AG10803 (cell line): ENCODE measurements at places on chromosomes 2 and 18.

GRCh38 chr2:150486539-150487484 lies 655 bp downstream of the RND3 start:
- DNase-seq, result no peak

- DNase-seq, result no peak
Observed at GRCh38 chr2:15714002-15714401, 122.3 kb downstream of the DDX1 start.

- DNase-seq, result peak; percentile 38
Observed at GRCh38 chr2:75523313-75524275, 37.1 kb downstream of the EVA1A start.

- DNase-seq, result no peak
Observed at GRCh38 chr18:6273423-6273822, 141.3 kb downstream of the L3MBTL4 start.

DNA sequence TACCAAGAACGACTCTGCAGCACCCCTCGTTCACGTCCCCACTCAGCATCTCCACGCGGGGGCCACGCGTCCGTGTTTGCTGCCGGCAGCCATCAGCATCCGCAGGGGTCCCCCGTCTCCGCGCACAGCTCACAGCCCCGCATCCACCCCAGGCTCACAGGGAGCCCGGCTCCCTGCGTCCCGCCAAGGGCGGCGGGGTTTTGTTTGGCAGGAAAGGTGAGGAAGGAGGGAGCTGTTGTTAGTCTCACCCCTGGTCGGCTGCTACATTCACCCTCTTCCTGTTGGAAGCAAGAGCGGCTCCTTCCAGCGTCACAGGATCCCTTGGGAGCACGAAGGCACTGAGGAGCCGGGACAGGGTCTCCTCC lies 131.0 kb upstream of the CTDP1 start:
- no peak for DNase-seq

GRCh38 chr2:127482031-127482430 lies 44.3 kb downstream of the IWS1 start:
- DNase-seq, result no peak

GRCh38 chr2:181787310-181788048 lies 104.1 kb upstream of the ITPRID2 start:
- no peak for DNase-seq

GRCh38 chr2:66264354-66264753 lies 170.6 kb upstream of the MEIS1 start:
- no peak for DNase-seq

DNA sequence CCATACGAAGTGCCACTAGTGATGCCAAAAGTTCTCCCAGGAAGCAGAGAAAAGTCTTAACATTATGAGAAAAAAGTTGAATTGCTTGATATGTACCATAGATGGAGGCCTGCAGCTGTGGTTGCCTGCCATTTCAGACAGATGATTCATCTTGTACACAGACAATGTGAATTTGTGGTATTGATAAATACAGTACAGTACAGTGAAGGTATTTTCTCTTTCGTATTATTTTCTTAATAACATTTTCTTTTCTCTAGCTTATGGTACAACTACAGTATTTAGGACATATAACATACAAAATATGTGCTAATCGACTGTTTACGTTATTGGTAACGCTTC lies 33.6 kb upstream of the VWC2L start:
- no peak for DNase-seq

GRCh38 chr2:38565333-38565732 lies 37.4 kb downstream of the HNRNPLL start:
- no peak for DNase-seq

DNA sequence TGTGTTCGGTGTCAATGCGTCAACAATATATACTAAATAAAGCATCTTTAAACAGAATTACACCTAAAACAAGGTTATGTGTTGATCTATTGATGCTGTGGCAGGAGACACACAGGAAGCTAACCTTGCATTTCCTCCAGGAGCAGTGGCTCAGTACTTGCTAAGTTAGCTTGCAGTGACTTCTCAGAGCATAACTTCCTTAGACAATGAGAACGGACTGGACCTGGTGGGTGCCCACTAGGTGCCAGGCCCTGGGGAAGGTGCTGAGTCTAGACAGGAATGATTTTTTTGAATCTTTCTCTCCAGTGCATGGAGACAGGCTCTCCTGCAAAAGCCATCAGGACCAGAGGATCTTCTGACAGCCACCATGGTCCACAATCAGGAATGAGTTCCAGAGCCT lies 73.8 kb upstream of the MGAT4A start:
- no peak for DNase-seq

- DNase-seq, result peak; percentile 85
Observed at GRCh38 chr2:55156326-55156725, 75.8 kb downstream of the CLHC1 start.

GRCh38 chr2:109064660-109065390 lies 64.2 kb upstream of the SH3RF3 start:
- no peak for DNase-seq

DNA sequence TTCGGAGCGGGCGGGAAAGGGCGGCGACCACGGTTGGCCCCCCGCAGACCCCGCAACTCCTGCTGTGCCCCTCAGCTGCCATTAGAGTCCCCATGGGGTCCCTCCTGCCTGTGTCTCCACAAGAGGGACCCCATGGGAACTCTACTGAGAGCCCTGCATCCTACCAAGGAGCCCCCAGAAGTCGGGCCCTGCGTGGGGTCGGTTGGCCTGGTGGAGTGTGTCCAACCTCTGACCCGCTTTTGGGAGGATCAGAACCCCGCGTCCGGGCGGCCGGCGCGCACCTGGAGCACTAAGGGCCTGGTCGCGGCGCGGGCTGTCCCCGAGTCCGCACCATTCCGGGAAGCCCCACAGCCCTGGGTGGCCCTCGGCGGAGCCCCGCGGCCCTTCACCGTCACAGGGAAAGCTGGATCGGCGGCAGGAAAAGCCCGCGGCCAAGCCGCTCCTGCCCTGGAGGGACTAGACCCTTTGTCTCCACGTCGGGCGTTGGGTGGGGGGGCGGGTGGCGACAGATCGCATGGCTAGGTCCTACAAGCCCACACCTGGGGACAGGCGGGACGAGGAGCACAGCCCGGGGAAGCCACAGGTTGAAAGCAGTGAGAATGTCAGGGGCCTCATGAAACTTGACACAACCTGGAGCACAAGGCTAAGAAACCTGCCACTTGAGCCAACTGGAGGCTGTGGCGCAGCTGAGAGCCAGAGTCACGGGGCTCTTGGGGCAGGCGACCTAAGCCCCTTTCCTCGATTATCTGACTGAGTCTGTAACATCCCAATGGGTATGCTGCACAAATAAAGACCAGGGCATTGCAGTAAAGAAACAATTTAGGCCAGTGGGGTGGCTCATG lies 11.2 kb upstream of the CXXC1 start:
- no peak for DNase-seq

DNA sequence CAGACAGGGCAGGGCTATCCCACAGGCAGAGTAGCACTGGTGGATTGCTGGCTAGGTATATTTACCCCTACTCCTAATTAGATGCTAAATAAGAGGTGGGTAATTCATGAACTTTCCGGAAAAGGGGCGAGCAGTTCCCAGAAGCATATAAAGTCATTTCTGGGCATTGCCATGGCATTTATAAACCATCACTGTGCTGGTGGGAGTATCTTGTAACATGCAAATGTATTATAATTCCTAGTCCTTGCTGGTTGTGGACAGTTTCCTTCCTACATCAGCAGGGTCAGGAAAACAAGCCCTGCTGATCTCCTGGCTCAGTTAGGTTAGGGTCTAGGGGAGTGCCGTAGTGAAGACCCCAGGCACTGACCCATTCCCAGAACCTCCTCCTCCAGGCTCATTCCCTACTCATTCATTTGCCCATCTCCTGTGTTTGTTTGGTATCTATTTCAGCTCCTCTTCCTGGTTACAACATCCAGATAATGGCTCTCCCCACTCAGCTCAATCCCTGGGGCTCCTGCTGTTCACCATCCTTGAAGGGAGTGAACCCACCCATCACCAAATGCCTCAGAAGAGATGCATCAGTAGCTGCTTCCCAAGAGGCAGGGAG lies 282.7 kb downstream of the SRBD1 start:
- DNase-seq, result no peak

- no peak for DNase-seq
Observed at GRCh38 chr2:161147856-161148255, 12.4 kb upstream of the TANK start.

- DNase-seq, result peak; percentile 36
Observed at GRCh38 chr2:1769703-1770422, 25.5 kb upstream of the PXDN start.

- DNase-seq, result peak; percentile 69
Observed at GRCh38 chr18:498931-499775, 1.3 kb downstream of the COLEC12 start.

DNA sequence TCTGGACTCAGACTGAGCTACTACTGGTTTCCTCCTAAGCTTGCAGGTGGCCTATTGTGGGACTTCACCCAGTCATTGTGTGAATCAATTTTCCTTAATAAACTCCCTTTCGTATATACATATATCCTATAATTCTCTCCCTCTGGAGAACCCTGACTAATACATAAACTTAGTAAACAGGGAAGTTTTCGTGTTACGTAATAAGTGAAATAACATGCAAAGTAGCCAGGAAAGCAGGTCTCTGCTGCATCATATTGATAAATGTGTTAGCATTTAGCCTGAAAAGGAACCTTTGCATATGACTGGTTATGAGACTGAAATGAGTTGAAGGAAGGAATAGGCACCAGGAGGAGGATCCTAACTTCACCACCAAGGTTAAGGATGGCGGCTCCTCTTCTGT lies 527.2 kb upstream of the FAM98A start:
- no peak for DNase-seq

DNA sequence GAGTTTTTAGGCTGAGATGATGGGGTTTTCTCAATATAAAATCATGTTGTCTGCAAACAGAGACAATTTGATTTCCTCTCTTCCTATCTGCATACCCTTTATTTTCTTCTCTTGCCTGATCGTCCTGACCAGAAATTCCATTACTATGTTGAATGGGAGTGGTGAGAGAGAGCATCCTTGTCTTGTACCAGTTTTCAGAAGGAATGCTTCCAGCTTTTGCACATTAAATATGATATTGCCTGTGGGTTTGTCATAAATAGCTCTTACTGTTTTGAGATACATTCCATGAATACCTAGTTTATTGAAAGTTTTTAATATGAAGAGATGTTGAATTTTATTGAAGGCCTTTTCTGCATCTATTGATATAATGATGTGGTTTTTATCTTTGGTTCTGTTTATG lies 181.8 kb downstream of the GBX2 start:
- no peak for DNase-seq

- DNase-seq, result no peak
Observed at GRCh38 chr18:62085756-62086155, 101.1 kb downstream of the PIGN start.

- peak; percentile 95 for DNase-seq
Observed at GRCh38 chr18:8615397-8616027, 6.3 kb downstream of the RAB12 start.

DNA sequence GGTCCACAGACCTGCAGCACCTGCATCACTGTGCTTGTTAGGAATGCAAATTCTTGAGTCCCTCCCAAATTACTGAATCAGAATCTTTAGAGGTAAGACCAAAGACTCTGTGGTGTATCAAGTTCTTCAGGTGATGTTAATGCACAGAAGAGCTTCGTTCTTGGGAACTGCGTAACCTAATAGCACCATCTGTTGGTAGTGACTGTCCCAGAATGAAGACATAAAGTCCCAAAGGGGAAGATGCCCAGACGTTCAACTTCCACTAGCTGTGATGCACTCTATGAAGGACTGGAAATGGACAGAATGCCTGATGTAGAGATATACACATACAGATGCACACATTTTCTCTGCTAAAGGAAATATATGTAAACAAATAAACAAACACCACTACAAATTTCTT lies 576.0 kb downstream of the LRP1B start:
- peak; percentile 37 for DNase-seq

DNA sequence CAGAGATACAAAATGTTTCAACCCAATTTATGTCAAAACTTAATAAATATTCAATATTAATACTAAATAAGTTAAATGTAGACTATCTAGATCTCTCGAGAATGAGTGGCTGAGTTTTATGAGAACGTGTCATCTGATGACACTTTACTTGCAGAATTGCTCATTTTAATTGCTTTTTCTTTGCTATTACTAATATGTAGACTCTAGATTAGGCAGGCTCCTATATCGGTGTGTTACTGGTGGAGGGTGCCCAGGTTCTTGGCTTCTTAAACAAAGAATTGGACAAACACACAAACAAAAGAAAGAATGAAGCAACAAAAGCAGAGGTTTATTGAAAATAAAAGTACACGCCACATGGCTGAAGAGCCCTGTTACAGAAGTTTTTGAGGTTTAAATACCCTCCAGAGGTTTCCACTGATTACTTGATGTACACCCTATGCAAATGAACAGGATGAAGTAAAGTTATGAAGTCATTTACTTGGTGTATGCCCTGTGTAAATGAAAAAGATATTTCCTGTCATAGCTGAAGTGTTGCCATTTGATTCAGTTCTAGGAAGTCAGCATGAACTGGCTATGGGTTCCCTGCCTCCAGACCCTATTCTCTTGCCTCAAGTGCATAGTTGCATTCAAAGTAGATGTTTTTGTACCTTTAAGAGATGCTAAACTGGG lies 122.9 kb upstream of the ITGA4 start:
- DNase-seq, result no peak

GRCh38 chr18:62637807-62638687 lies 77.3 kb upstream of the PHLPP1 start:
- DNase-seq, result no peak

DNA sequence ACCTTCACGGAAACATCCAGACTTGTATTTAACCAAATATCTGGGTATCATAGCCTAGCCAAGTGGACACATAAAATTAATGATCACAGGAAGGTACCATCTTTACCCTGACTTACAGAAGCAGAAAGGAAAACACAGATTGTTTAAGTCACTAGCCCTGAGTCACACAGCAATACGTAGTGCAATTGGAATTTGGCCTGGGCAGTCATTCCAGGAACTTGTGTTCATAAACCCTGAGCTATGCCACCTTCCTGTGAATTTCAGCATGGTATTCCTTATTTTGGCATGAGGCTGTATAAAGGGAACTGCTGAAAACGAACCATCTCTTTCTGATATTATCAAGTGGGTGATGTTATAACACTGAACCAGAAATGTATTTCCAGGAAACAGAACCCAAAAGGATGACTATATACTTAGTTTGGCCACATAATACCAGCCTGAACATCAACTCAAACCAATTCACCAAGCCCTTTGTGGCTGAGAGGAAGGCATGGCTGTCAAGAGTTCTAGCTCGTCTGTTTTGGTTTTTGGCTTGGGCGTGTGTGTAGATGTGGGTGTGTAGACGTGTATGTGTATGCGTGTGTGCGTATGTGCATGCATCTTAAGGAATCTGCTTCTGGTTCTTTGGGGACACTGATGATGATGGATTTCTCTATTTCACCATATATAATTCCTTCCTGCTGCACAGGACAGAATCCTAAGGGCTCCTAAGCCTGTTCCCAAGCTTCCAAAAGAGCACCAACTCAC lies 533.4 kb upstream of the ID2 start:
- peak; percentile 91 for DNase-seq

DNA sequence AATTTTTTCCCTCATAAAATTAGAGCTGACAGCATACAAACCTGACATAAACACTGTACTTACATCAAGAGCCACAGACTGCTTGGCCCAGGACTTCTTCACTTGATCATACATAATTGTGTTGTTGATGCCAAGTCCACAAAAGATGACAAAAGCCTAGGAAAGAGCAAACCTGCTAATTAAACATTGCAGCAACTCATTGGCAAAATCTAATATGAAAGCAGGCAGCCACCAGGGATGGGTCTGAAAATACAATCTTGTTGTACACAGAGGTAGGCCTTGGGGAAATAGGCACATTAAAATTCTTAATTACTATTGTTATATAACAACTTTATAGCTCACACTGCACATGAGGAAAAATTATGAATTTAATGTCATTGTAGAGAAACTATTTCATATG lies 255.8 kb downstream of the PDE11A start:
- no peak for DNase-seq

- DNase-seq, result no peak
Observed at GRCh38 chr2:54597153-54597848, 126.2 kb upstream of the EML6 start.
